ENCODE measurements at places on chromosomes 5 and 9.

GRCh38 chr9:112853882-112854585, 36.6 kb downstream of the SLC46A2 start:
- no peak overlapping the region for H3K27ac ChIP-seq
- no peaks in the 10 kb centered on the region for H3K4me1 ChIP-seq
- H3K27me3 ChIP-seq: no peaks in the 10 kb centered on the region
- no peak for DNase-seq
- H3K36me3 ChIP-seq: no peaks in the 10 kb centered on the region

DNA sequence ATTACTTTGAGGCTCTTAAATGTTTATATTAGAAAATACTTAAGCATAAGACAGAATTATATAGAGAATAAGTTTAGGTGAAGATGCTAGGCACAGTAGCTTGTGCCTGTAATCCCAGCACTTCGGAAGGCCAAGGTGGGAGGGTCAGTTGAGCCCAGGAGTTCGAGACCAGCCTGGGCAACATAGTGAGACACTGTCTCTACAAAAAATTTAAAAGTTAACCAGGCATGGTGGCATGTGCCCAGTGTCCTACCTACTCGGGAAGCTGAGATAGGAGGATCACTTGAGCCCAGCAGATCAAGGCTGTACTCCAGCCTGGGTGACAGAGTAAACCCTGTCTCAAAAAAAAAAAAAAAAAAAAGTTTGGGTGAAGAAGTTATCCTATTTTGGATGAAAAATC, 61.7 kb downstream of the BAAT start:
- no peaks in the 10 kb centered on the region for H3K36me3 ChIP-seq
- DNase-seq: no peak
- no peak overlapping the region for H3K27ac ChIP-seq
- no peaks in the 10 kb centered on the region for H3K27me3 ChIP-seq

- H3K27ac ChIP-seq: no peak overlapping the region
- no peaks in the 10 kb centered on the region for H3K27me3 ChIP-seq
- DNase-seq: peak; percentile 85
- H3K4me3 ChIP-seq: no peak overlapping the region
- no peaks in the 10 kb centered on the region for H3K36me3 ChIP-seq
These were observed 184.3 kb downstream of the CTNND2 start for GRCh38 chr5:11719888-11720481.

DNA sequence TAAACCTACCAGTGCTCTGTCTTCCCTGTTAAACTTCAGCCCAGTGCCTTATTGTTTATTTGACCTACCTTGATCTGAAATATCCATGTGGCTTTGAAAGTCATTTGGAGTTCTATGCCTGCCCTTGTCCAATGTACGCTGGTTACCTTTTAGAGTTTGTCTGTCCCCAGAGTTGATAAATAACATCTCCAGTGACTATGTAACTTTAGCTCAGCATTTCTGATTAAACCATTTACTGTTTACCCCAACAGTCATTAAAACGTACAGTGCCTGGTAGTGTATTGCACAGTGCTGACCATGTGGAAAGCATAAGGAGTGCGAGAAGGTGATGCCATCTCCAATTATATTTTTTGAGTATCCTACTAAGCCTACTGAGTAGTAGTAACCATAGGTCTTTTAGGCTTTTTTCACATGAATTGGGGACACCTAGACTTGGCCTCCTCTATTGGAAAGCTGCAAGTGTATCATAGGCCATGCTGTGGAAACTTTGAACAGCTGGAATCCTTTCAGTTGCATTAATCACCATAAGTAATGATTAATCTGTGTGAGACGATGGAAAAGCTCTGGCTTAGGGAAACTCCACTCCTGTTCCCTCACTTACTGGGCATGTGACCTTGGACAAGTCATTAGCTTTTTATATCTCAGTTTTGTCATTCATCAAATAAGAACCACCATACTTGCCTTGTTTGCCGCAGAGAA, 93.5 kb downstream of the MAST4 start:
- peak overlapping the region; percentile 61 for H3K27ac ChIP-seq
- peaks cover 5% of the 10 kb centered on the region for H3K4me1 ChIP-seq
- H3K27me3 ChIP-seq: no peaks in the 10 kb centered on the region
- peak; percentile 52 for DNase-seq

DNA sequence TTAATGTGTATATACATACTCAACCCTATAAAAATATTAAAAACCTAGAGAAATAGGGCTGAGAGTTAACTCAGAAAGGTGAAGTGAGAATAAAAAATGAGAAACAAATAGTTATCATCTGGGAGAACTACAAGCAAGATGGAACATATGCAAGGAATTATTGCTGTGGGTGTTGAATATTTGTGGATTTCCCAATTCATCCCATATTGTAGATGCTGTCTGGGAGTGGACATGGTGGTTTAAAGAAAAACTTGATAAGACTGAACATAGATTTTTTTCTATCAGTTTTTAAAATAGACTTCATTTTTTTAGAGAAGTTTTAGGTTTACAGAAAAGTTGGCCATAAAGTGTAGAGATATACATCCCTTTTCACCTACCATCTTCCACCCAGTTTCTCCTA, 263.5 kb downstream of the SPATA31D1 start:
- no peak overlapping the region for H3K27ac ChIP-seq
- H3K27me3 ChIP-seq: no peaks in the 10 kb centered on the region
- H3K4me3 ChIP-seq: no peak overlapping the region

DNA sequence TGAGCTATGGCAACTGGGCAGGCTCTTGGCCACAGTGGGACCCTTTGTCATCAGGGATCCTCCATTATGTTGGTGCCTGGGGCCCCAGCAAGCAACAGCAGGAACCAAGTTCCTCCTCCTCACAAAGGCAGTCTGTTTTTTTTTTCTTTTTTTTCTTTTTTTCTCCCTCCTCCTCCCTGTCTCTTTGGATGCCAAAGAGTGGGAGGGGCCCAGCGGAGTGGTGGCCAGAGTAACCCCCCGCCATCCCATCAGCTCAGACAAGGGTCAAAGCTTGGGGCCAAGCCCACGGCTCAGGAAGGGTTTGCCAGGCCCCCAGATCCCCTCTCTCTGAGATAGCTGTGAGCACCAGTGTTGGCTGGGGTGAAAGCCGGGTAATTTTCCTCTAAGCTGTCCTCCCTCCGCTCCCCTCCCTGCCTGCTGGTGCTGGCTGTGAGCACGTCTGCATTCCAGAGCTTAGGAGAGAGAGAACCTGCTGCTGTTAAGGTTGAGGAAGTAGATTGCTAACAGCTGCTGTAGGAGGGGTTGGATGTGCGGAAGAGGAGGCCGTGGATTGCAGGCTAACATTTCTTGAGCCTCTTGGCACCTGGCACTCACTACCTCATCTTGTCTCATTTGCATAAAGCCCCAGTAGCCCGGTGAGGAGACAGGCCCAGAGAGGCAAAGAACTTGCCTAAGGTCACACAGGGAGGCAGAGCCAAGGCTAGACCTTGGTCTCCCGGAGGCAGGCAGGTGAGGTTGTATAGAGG, 21.2 kb downstream of the GSN start:
- no peaks in the 10 kb centered on the region for H3K36me3 ChIP-seq
- DNase-seq: peak; percentile 71
- no peaks in the 10 kb centered on the region for H3K27me3 ChIP-seq

DNA sequence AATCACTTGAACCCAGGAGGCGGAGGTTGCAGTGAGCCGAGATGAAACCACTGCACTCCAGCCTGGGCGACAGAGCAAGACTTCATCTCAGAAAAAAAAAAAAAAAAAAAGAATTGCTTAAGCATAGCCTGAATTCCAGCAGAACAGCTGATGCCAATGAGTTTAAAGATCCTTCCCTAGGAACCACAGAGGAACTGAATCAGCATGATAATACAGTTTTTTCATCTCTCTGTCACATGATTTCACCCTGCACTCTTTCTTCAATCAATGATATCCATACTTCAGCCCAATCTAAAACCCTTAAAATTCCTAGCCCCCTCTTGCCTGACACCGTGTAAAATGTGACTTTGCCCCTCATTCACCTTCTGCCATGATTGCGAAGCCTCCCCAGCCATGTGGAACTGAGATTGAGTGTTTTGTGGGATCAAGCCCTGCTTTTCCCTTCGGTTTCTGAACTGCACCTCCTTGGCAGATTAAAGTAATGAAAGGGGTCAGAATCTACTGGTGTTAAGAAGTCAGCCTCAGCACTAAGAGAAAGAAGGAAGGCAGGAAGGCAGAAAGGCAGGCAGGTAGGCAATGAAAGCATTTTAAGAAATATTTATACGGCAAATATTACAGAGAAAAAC, 20.9 kb upstream of the DMXL1 start:
- no peaks in the 10 kb centered on the region for H3K4me1 ChIP-seq
- DNase-seq: no peak
- H3K4me3 ChIP-seq: no peak overlapping the region
- H3K27ac ChIP-seq: no peak overlapping the region
- H3K36me3 ChIP-seq: no peaks in the 10 kb centered on the region

DNA sequence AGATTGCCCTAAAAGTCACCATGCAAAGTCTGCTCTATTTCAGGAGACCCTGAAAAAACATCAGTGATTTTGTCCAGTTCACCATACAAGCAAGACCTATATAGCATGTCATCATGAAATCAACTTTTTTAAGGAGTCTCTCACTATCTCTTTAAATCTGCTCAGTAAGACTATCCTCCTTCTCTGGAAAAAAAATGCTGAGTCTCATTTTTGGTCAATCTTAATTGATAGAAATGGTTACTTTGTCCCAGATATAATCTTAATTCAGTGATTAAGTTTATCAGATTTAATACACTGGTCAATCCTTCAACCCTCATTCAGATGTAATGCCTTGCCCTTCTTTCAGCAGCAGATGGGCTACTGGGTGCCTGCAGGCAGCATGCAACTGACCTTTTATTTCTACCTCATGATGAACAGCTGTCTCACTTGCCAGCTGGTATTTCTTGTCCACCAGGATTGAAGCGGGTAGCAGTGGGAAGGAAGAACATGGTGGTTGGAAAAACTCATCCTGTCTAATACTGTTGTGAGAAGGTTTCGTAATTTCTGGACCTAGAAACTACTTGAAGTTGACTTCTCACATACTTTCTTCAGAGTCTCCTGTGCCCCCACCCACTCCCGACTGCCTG, 375.3 kb downstream of the DNAH5 start:
- H3K36me3 ChIP-seq: no peaks in the 10 kb centered on the region
- no peaks in the 10 kb centered on the region for H3K4me1 ChIP-seq
- DNase-seq: no peak
- H3K4me3 ChIP-seq: no peak overlapping the region
- H3K27me3 ChIP-seq: no peaks in the 10 kb centered on the region

DNA sequence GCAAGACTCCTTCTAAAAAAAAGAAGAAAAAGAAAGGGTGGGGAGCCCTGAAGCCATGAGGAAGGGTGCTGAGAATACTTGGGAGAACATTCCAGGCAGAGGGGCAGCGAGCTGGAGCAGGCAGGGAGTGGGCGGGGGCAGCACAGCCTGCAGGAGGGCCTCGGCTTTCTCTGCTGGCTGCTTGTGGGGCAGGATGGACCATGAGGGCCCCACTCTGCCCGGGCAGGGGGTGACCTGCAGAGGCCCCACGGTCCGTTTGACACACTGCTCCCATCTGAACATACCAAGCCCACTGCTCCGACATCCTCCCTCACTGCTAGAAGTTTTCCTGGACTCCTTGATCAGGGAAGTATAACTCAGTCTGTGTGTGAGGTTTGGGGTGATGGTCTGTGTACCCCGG, 11.7 kb upstream of the NUP214 start:
- no peaks in the 10 kb centered on the region for H3K36me3 ChIP-seq
- no peaks in the 10 kb centered on the region for H3K4me1 ChIP-seq
- DNase-seq: no peak
- no peak overlapping the region for H3K27ac ChIP-seq
- H3K4me3 ChIP-seq: no peak overlapping the region

GRCh38 chr5:42089705-42090104, 164.6 kb downstream of the FBXO4 start:
- H3K36me3 ChIP-seq: no peaks in the 10 kb centered on the region
- DNase-seq: no peak
- H3K27ac ChIP-seq: no peak overlapping the region
- H3K4me3 ChIP-seq: no peak overlapping the region
- H3K4me1 ChIP-seq: no peaks in the 10 kb centered on the region

GRCh38 chr5:95900383-95900958, 61.2 kb downstream of the ELL2 start:
- DNase-seq: peak; percentile 41
- no peaks in the 10 kb centered on the region for H3K27me3 ChIP-seq
- no peak overlapping the region for H3K27ac ChIP-seq
- H3K36me3 ChIP-seq: no peaks in the 10 kb centered on the region
- no peak overlapping the region for H3K4me3 ChIP-seq

- H3K27ac ChIP-seq: no peak overlapping the region
- H3K27me3 ChIP-seq: no peaks in the 10 kb centered on the region
- no peak overlapping the region for H3K4me3 ChIP-seq
- no peaks in the 10 kb centered on the region for H3K36me3 ChIP-seq
- H3K4me1 ChIP-seq: no peaks in the 10 kb centered on the region
These were observed 211.4 kb downstream of the CHSY3 start for GRCh38 chr5:130115686-130116085.
